Endothelial cell (in vitro differentiated cells): ENCODE measurements at places on chromosomes 1 and 21. TPM values are rescaled to one million over a fixed set of nuclear protein-coding genes. Genes with fewer than 3 reads are reported as not detected.

- no peak for DNase-seq
Measured at GRCh38 chr1:85575363-85575995, 5.1 kb upstream of the CCN1 start.

GRCh38 chr1:175132436-175132835 lies 60.1 kb downstream of the KIAA0040 start:
- DNase-seq = no peak

DNA sequence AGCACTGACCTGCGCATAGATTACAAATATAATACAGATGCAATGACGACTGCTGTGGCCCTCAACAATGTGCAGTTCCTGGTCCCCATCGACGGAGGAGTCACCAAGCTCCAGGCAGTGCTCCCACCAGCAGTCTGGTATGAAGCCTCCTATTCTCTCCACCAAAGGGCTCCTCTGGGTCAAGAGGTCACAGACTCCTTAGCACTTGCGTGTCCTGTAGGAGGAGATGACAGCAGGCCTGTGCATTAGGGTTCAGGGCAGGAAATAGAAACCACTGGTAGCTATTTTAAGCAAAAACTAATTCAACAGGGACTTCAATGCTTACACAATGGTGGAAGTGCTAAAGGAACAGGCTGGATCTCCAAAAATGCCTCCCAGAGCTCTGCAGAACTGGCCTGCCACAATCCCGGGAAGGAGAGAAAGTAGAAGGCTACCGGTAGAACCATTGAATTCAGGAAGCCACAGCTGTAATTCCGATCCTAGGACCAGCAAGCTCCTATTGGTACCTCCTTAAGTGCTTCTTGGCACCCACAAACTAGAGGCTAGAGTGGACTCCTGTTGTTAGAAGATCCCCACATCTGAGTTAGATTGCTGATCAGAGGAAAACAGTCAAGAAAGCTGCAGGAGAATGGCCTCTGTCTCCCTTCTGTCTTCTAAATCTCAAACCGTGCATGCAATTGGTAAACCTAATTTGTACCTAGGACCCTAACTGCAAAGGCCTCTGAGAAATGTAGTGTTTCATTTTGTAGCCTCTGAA lies 12.7 kb upstream of the DYNLT5 start:
- no peak for DNase-seq

CENPF gene
- 20.8 TPM for total RNA-seq

ANKRD34A gene
- 0.56 TPM for total RNA-seq
